ENCODE measurements at places on chromosomes 7 and 10.

DNA sequence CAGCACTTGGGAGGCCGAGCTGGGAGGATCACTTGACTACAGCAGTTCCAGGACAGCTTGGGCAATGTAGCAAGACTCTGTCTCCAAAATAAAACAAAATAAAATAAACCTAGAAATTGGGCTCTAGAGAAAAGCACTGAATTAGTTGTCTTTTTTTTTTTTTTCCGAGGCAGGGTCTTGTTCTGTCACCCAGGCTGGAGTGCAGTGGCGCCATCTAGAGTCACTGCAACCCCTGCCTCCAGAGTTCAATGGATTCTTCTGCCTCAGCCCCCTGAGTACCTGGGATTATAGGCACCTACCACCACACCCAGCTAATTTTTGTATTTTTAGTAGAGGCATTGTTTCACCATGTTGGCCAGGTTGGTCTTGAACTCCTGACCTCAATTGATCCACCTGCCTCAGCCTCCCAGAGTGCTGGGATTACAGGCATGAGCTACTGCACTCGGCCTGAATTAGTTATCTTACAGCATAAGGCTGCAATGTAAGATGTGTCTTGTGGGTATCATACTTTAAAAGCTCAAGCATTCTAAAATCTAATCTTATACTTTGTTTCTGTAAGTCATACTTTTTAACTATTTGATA, 12.8 kb downstream of the MEIG1 start:
- no peak for DNase-seq

DNA sequence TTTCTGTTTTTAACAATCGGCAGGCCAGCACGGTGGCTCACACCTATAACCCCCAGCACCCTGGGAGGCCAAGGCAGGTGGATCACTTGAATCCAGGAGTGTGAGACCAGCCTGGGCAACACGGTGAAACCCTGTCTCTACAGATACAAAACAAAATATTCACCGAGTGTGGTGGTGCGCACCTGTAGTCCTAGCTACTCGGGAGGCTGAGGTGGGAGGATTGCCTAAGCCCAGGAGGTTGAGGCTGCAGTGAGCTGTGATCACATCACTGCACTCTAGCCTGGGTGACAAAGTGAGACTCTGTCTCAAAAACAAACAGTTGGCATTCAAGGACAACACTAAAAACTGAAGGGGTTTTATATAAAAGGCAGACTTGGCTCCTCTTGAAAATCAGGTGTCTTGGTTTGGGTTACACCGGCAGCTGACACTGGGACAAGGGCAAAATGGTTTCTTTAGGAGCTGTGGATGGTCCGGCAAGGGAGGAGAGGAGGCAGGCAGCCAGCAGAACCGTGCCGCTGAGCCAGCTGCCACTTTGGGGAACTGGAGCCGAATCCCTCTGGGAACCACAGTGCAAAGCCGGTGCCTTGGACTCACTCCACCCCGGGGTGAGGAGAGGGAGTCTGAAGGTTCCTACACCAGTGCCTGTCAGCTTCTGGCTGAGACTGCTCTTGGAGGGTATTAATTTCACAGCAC, 52.6 kb downstream of the CHST3 start:
- no peak for DNase-seq

GRCh38 chr10:71085689-71086438, 126.5 kb upstream of the UNC5B start:
- DNase-seq, result no peak

GRCh38 chr10:102931643-102932042, 13.5 kb downstream of the CNNM2 start:
- no peak for DNase-seq

GRCh38 chr7:1529383-1530116, 952 bp upstream of the MAFK start:
- DNase-seq, result no peak

- no peak for DNase-seq
These were observed 346.8 kb downstream of the ABCA13 start for GRCh38 chr7:48518092-48518491.

DNA sequence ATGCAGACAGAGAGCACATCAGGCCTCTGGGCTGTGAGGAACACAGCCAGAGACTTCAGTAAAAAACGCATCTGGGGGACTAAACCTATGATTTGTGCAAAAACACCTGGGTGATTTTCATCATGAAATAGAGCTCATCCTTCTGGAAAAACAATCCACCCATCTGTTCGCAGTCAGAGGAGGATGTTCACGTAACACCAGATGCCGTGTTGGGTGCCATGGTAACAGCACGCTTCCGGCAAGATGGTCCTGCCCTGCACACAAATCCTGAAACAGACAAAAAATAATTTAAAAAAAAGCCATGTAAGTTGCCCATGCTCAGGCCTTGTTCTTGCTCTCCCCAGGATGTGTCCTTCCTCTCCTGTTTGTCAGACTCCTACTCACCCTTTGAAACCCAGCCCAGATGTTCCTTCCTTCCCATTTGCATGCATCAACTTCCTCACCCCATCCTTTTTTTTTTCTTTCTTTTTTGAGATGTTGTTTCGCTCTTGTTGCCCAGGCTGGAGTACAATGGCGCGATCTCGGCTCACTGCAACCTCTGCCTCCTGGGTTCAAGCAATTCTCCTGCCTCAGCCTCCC, 28.3 kb upstream of the GNA12 start:
- DNase-seq, result no peak

DNA sequence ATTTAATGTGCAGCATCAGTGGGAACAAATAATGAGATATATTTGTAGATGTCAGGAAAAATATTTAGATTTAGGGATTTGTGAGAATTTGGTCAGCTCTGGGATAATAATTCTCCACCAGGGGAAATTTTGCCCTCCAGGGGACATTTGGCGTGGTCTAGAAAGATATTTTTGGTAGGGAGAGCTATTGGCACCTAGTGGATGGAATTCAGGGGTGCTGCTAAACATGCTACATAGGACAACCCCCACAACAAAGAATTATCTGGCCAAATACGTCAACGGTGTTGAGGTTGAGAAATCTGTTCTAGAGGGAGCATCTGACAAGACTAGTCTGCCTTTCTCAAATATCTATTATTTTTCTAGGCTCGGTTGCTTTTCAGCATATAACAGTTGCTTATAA, 2.1 kb downstream of the ADK start:
- DNase-seq, result no peak

- DNase-seq, result no peak
These were observed 386 bp upstream of the AS3MT start for GRCh38 chr10:102868911-102869257.

DNA sequence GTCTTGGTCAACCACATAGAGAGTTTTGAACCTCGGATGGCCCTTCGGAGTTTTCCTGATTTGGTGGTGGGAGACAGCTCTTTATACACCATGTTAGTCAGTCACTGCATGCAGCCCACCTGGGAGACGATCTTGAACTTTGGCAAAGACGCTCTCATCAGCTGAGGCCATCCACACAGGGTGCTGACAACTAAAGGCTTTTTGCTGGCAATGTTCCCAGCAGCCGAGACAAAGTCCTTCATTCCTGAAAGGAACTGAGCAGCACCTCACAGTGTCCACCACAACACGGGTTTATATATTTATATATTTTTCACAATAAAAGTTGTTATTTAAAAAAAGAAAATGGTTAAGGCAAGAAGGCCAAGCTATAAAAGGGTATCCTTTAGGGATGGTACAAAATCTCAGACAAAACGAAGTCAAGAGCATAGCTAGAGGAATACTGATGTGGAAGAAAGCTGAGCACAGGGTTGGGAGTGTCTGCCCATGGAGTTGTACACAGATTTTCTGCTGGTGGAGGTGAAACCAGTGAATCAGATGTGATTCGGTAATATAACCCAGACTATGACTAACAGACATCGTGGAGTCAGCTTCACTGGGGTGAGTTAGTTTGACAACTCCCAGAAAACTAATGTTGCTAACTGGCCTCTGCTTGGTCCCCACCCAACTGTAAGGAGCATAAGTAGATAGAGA, 27.4 kb upstream of the CAPZA2 start:
- no peak for DNase-seq

DNA sequence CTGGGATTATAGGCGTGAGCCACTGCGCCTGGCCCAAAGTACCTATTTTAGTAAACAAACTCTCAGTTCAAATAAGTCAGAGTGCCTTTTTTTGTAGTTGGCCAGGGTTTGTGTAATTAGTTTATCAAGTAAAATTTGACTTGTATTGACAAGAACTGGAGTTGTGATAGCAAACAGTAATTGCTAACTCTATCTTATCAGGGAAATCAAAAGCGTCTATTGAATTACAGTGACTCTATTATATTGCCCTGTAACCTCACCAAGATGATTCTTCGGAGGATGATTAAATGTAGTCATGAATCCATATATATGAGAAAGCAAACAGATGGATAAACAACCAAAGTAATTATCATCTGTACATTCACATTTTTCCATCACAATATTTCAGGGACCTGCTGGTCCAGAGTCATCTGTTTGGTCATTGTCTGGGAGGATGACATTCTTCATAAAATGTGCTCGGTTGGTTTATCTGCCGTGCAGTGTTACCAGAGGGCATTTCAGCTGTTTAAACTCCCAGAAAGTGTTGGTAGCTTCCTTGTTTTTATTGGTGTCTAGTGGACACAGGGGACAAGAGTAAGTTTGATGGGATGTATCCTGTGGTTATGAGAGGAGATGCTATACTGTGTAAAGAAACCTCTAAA, 35.6 kb downstream of the DOCK1 start:
- no peak for DNase-seq

- DNase-seq, result peak; percentile 19
These were observed 41.2 kb downstream of the TACR2 start for GRCh38 chr10:69375307-69376151.

DNA sequence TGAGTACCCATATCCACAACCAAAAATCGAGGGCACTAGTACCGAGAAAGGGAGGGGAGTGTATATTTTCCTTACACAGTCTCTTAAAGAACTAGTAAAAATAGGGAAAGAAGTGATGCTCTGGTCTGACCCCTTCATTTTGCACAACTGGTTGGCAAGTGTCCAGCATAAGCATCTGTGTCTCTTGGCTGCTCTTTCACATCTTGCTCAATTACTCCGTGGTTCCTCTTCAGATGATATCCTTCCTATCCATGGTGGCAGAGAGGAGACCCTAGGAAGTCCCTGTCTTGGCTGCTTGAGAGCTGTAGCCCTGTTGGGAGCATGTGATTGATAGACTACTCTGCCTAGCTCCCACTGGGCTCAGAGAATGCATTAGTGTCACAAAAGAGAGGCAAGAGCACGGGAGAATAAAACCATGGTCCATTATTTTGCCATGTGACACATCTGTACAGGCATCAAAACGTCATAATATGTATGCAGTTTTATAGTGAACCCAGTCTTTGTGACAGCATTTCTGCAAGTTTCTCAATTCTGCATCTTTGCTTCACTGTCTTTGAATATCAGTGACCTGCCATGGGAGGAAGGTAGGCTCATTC, 111.8 kb upstream of the ANKRD1 start:
- DNase-seq, result no peak

GRCh38 chr7:136868496-136869000, at the start of gene CHRM2:
Gene CHRM2, plus strand, starts transcription at chr7:136868652. Its CDS starts 146,214 bp downstream, at chr7:137014866.
- DNase-seq, result no peak

- no peak for DNase-seq
These were observed 31.6 kb upstream of the TMEM72 start for GRCh38 chr10:44879531-44879899.

DNA sequence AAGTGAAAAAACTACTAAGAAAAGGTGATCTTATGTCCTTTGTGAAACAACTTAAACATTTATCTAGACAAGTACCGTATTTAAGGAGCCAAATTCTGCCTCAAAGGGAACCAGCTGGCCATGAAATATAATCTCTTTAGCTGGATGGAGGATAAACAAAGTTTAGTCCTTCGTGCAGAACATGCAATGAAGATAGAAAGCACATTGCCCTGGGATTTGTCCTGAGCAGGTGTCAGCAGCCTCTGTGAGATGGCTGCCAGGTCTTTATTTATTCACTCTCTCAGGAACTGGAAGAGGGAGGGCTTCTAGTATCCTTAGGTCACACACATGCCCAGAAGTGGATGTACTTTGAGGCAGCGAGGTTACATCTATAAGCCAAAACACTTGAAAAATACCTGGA, 57.4 kb upstream of the CASD1 start:
- DNase-seq, result no peak

DNA sequence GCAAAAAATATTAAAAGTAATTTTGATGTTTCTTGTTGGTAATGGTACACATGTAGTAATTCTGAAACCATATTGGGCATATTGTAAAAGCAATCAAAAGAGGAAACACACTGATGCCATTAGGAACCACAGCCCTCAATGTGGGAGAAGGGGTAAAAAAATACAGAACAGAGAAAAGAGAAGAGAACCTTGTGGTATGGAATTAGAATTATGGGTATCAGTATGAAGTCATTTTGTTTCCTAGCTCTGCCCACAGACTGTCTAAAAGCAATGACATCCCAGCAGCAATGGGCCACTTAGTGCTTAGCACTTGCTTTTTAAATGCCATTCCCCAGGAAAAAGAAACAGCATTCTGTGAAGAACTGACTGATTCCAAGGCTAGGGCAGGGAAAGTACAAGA, 61.5 kb downstream of the CPVL start:
- no peak for DNase-seq
